ENCODE measurements at places on chromosomes 13 and 19.

DNA sequence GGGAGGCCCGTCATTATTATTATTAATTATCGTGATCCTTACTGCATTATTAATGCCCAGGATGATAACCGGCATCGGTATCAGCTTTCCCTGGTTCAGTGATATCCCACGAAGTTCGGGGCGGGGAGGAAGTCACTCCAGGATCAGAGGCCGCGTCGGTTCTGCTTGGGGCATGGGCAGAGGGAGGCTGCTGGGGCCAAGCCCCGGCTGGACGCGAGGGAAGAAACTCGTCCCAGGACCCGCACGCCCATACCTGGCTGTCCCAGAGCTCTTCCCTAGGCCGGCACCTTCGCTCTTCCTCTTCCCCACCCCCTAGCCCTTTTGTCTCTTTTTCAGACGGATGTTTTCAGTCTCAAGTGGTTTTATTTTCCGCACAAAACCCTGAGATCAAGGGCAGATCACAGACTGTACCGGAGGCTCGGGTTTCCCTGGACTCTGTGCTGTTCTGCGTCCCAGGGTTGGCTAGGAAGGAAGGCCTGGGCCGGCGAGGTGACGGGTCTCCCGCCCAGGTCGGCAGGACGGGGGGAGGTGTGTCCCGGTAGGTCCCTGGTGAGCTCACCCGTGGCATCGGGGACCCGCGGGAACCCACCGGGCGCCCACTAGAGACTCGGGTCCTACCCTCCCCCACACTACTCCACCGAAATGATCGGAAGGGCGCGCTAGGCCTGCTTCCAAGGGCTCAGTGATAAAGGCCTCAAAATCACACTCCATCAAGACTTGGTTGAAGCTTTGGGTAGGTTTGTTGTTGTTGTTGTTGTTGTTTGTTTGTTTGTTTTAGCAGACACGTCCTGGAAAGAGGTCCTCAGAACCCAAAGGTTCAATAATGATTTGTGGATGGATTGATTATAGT lies 7.9 kb downstream of the ZIC2 start:
- no peak overlapping the region for H3K27ac ChIP-seq
- H3K4me1 ChIP-seq = peaks cover 45% of the 10 kb centered on the region

DNA sequence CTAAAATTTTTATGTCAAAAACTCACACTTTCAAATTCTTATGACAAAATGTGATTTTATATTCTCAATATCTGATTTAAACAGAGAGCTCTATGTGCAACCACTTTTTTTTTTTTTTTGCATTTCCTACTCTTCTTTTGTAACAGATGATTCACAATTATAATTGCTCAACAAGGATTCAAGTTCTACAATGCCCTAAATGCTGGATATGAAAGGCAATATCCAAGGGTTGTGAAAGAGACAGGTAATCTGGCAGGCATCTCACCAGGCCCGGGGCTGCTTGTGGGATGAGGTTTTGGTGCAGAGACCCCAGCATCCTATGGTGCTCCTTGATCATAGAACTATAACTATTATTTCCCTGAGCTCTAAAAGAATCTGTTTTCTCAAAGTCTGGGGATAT lies 363.6 kb upstream of the NBEA start:
- no peaks in the 10 kb centered on the region for H3K4me1 ChIP-seq
- H3K27ac ChIP-seq = no peak overlapping the region

DNA sequence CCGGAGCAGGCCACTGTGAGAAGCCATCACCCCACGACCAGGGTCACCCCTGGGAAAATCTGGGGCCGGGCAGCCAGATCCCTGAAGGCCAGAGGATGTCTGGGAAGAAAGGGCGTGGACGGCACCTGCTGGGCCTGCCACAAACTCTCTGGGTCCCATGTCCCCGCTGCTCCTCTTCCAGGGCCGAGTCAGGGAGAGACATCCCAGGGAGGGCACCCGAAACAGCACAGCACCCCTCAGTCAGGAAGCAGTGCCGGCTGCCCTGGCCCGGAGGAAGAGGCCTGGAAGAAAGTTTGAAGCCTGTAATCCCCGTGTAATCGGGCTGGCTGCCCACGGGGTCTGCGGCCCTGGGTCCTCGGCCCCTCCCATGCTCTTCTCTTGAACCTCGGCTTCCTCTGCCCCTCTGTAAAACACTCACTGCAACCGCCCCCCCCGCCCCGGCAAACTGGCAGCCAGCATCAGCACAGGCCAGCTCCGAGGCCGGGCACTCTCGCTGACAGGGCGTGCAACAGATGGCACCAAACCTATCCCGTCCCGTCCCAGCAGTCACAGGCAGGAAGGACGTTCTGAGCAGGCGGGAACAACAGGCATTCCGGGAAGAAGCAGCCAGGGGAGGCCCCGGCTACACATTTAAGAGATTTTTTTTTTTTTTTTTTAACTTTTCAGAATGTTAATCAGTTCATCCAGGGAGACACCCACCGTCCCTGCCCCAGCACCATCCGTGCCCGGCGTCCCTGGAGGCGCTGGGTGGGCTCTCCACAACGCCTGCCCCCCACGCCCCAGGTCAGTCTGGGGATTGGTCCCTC lies 1.5 kb downstream of the SBNO2 start:
- peaks cover 14% of the 10 kb centered on the region for H3K36me3 ChIP-seq
- peak overlapping the region; percentile 83 for H3K4me3 ChIP-seq
- DNase-seq = no peak
- H3K27ac ChIP-seq = peak overlapping the region; percentile 62
- no peaks in the 10 kb centered on the region for H3K27me3 ChIP-seq

DNA sequence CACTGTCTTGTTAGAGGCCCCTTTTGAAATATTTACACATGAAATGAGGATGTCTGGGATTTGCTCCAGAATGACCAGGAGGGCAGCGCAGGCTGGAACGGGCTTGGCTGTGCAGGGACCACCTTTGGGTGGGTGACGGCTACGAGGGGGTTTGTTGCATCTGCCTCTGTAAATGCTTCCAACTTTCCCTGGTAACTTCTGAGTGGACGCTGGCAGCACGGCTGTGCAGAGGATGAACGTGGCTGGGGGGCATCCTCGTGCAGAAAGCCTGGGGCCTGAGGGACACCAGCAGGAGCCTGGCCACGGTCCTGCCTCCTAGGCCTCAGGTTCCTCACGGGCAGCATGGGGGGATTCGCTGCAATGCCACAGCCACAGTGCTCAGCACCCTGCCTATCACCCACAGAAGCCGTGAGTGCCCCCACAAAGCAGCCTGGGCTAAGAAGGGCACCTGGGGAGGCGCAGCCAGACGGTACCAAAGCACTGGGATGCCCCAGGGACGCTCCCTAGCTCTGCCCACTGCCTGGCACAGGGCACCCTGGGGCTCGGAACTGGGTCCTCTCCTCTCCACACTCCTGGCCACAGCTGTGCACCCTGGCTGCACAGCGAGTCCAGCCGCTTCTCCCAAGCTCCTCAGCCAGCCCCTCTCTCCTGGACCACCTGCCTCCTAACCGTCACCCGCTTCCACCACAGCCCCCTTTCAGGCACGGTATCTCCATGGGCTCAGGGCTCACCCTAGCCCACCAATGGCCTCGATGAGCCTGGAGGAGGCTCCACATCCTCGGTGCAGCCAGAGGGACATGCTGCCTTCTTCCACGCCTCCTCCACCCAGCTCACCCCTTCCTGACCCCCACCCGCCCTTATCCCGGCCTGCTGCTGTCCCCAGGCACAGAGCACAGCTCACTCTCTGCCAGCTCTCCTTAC lies 44.5 kb downstream of the MLLT1 start:
- no peak overlapping the region for H3K27ac ChIP-seq
- H3K4me1 ChIP-seq = peaks cover 43% of the 10 kb centered on the region
- DNase-seq = no peak
- peaks cover 6% of the 10 kb centered on the region for H3K36me3 ChIP-seq

- H3K27me3 ChIP-seq = peaks cover 3% of the 10 kb centered on the region
- DNase-seq = no peak
- no peaks in the 10 kb centered on the region for H3K36me3 ChIP-seq
- H3K4me3 ChIP-seq = no peak overlapping the region
These were observed 10.1 kb downstream of the KCNN1 start for GRCh38 chr19:17977021-17977420.

DNA sequence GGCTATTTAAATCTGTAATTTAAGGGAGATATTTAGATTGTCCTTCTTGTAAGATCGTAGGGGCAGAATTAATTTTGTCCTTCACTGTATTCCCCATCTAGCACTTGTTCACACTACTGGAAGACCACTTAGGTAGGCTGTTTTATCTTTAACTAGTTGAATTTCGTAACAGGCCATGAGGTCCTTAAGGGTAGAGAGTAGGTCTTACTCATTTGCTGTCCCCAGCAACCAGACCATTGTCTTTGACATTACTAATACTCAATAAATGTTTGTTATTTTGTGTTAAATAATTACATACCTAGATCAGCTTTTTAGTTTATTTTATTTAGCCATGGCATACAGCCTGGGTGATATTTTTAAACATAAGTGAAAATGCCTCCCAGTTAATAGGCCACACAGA lies 177.1 kb downstream of the PCCA start:
- no peak overlapping the region for H3K4me3 ChIP-seq
- H3K36me3 ChIP-seq = no peaks in the 10 kb centered on the region
- H3K27me3 ChIP-seq = no peaks in the 10 kb centered on the region
- DNase-seq = no peak
- H3K4me1 ChIP-seq = no peaks in the 10 kb centered on the region
- no peak overlapping the region for H3K27ac ChIP-seq

GRCh38 chr19:19628501-19629134 lies 598 bp upstream of the LPAR2 start:
- peaks cover 36% of the 10 kb centered on the region for H3K4me1 ChIP-seq
- H3K4me3 ChIP-seq = peak overlapping the region; percentile 61
- peaks cover 47% of the 10 kb centered on the region for H3K36me3 ChIP-seq
- peak overlapping the region; percentile 32 for H3K27ac ChIP-seq

- no peak overlapping the region for H3K27ac ChIP-seq
- no peak for DNase-seq
- H3K27me3 ChIP-seq = no peaks in the 10 kb centered on the region
- H3K36me3 ChIP-seq = no peaks in the 10 kb centered on the region
- H3K4me3 ChIP-seq = no peak overlapping the region
These were observed 84.8 kb downstream of the PCDH17 start for GRCh38 chr13:57716295-57716694.

DNA sequence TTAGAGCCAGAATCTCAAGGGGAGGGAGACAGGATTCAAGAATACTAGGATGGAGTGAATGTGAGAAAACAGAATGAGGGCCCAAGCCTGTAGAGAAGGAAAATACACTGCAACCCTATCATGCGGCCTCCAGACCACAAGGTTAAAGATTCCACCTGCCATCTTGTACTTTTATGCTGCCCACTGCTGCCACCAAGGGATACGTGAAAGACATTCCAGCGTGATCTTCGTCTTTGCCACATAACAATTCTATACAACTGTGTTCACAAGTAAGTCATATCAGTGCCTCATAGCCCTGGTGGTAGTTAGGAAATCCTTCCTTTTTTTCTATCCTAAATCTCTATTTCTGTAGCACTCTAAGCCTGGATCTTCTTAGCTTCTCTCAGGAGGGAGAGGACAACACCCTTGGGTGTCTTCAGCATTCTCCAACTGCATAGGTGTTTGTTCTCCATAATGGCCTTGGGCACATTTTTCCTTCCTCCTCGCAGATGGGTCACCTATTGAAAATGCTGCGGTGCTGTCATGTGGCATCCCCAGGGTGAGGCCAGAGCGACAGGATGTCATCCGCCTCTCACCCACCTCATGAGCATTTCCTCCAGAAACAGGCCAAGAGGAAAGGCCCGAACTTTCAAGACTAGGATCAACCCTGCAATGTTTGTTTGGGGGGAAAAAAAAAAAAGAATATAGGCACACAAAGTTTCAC lies 13.6 kb downstream of the TPT1 start:
- no peak overlapping the region for H3K27ac ChIP-seq
- DNase-seq = no peak
- H3K36me3 ChIP-seq = no peaks in the 10 kb centered on the region
- no peaks in the 10 kb centered on the region for H3K27me3 ChIP-seq
- peaks cover 49% of the 10 kb centered on the region for H3K4me1 ChIP-seq

DNA sequence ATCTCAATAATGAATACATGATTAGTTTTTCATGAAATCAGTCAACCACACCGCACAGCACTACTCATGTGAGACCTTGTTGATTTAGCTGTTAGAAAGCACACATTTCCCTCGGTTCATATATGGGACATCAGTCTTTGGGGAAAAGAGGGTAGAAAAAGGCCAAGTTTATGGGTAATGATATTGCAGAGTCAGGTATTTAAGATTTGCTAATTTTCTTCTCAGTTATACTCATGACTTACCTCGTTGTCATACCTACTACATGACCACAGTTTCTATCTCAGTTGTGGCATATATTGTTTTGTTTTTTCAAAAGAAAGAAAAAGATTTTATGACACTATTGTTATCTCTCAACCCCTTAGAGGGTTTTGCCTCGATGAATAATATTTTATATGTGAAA lies 165.6 kb downstream of the POU4F1 start:
- H3K4me1 ChIP-seq = no peaks in the 10 kb centered on the region
- no peaks in the 10 kb centered on the region for H3K36me3 ChIP-seq
- no peak overlapping the region for H3K27ac ChIP-seq

- no peak for DNase-seq
- no peaks in the 10 kb centered on the region for H3K36me3 ChIP-seq
- H3K4me1 ChIP-seq = peaks cover 11% of the 10 kb centered on the region
- H3K27me3 ChIP-seq = peaks cover 68% of the 10 kb centered on the region
- H3K27ac ChIP-seq = no peak overlapping the region
These were observed 1.6 kb downstream of the MYH14 start for GRCh38 chr19:50204811-50205675.

GRCh38 chr19:16801600-16802013 lies 27.6 kb upstream of the SIN3B start:
- H3K4me3 ChIP-seq = no peak overlapping the region
- H3K27ac ChIP-seq = no peak overlapping the region
- H3K36me3 ChIP-seq = no peaks in the 10 kb centered on the region
- no peaks in the 10 kb centered on the region for H3K4me1 ChIP-seq
- no peak for DNase-seq

DNA sequence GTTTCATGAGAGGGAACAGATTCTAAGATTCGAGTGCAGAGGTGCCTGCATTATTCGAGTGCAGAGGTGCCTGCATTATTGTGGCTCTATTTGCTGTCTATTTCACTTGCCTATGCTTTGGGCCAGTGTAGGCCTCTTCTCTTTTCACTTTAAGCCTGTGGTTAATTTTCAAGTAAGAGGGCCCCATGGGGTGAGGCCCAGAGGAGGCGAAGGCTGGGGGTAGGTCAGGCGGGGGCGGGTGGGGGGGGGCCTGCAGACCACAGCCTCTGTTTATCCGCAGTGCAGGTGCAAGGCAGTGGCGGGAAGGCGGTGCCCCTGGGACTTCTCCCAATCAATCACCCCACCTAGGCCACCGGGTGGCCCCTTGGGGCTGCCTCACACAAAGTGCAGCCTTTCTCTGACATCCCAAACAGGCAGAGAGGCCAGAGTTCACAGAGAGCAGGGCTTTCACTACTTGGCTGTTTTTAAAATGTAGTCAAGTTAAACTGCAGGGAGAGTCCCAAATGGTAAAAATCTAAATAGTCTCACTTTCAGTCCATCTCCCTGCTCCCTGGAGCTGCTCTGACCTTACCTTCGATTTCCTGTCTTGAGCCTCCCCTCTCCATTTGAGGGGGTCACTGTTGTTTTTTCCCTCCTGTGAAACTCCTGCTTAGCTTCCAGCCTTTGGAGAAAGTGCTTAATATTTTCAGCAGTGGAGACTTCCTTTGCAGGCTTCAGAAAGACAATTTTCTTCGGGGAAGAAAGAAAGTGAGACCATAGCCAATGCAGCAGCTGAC lies 249.0 kb downstream of the DLEU7 start:
- H3K4me1 ChIP-seq = peaks cover 14% of the 10 kb centered on the region
- H3K27ac ChIP-seq = no peak overlapping the region
- H3K4me3 ChIP-seq = no peak overlapping the region
- DNase-seq = no peak

Measured in CD4-positive, alpha-beta T cell (primary cell).